Mesothelial cell of epicardium (in vitro differentiated cells): ENCODE measurements at places on chromosomes 6 and 20.

- H3K27me3 ChIP-seq: no peaks in the 10 kb centered on the region
- no peak for DNase-seq
- H3K36me3 ChIP-seq: no peaks in the 10 kb centered on the region
- H3K27ac ChIP-seq: no peak overlapping the region
- H3K4me1 ChIP-seq: peaks cover 2% of the 10 kb centered on the region
Measured at GRCh38 chr6:34457382-34457741, 8.5 kb upstream of the PACSIN1 start.

GRCh38 chr6:158174024-158174423 lies 5.9 kb downstream of the GTF2H5 start:
- DNase-seq: no peak
- peaks cover 10% of the 10 kb centered on the region for H3K4me1 ChIP-seq
- H3K36me3 ChIP-seq: peaks cover 36% of the 10 kb centered on the region
- H3K27me3 ChIP-seq: no peaks in the 10 kb centered on the region
- no peak overlapping the region for H3K4me3 ChIP-seq

DNA sequence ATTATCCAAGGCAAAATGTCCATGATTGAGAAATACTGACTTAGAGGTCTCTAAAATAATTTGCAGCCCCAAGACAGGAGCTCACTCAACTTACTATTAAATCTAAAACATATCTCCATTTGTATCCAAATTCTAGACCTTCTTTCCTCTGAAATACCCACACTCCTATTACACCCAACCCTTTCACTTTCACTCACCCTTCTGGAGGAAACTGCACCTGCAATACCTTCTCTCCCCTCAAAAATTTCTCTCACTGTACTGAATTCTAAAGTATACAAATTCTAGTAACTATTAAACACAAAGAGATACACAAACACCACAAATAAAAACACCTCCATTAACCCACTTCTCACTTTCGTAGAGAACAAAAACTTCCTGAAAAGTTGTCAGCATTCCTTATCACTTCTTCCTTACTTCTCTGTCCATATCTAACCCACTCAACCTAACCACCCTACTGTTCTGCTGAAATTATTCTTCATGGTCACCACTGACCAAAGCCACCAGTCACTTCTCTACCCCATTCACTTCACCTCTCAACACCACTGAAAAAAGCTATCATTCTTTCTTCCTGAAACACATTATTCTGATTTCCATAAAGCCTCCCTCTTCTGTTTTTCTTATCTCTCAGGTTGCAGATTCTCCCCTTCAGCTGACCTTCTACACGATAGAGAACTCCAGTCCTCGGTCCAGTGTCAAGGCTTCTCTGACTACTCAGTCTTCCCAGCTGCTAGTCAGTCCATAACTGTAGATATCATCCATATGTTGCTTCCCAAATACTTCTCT lies 12.0 kb downstream of the LMBRD1 start:
- no peaks in the 10 kb centered on the region for H3K27me3 ChIP-seq
- no peak for DNase-seq
- no peak overlapping the region for H3K4me3 ChIP-seq
- H3K36me3 ChIP-seq: peaks cover 11% of the 10 kb centered on the region
- H3K27ac ChIP-seq: no peak overlapping the region

DNA sequence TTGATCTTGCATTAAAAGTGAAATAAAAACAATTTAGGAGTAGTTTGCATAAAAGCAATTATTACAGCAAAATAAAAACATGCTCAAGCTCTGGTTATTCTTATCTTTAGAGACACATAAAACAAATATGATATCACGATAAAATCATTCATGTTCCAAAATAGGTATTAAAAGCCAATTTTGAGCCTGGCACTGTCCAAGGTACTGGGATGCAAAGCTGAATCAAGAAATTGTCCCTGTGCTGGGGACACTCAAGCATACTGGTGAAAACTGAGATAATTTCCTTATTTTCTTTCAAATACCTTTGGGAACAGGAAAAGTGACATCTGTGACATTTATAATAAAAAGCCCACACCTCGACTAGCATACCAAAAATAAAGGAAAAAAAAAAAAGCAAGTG lies 931 bp upstream of the MTCL3 start:
- no peak overlapping the region for H3K27ac ChIP-seq
- DNase-seq: no peak
- no peaks in the 10 kb centered on the region for H3K36me3 ChIP-seq
- H3K4me1 ChIP-seq: peaks cover 3% of the 10 kb centered on the region
- H3K27me3 ChIP-seq: peaks cover 83% of the 10 kb centered on the region
- no peak overlapping the region for H3K4me3 ChIP-seq

DNA sequence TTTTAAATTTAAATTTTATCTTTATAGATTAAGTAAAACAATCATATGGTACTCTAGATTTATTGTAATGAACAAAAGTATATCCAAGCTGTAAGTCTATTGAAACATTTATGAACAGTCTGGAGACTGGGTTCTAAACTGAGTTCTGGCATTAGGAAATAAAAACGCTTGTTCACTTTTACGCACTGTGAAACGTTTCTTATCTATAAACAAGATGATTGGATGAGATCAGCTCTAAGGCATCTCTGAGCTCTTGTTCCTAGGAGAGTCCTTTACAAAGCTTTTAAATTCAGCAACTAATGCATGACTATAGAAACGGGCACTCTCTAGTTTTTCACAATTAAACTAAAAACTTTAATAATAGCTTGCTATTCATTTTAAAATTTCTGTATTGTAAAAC lies 6.8 kb downstream of the HUS1B start:
- H3K4me1 ChIP-seq: peaks cover 10% of the 10 kb centered on the region
- no peak overlapping the region for H3K4me3 ChIP-seq
- H3K36me3 ChIP-seq: peaks cover 6% of the 10 kb centered on the region
- H3K27me3 ChIP-seq: no peaks in the 10 kb centered on the region

- peaks cover 12% of the 10 kb centered on the region for H3K4me1 ChIP-seq
- H3K27ac ChIP-seq: no peak overlapping the region
- no peak overlapping the region for H3K4me3 ChIP-seq
- DNase-seq: peak; percentile 39
- no peaks in the 10 kb centered on the region for H3K36me3 ChIP-seq
Measured at GRCh38 chr20:44111712-44112335, 75.2 kb downstream of the JPH2 start.

DNA sequence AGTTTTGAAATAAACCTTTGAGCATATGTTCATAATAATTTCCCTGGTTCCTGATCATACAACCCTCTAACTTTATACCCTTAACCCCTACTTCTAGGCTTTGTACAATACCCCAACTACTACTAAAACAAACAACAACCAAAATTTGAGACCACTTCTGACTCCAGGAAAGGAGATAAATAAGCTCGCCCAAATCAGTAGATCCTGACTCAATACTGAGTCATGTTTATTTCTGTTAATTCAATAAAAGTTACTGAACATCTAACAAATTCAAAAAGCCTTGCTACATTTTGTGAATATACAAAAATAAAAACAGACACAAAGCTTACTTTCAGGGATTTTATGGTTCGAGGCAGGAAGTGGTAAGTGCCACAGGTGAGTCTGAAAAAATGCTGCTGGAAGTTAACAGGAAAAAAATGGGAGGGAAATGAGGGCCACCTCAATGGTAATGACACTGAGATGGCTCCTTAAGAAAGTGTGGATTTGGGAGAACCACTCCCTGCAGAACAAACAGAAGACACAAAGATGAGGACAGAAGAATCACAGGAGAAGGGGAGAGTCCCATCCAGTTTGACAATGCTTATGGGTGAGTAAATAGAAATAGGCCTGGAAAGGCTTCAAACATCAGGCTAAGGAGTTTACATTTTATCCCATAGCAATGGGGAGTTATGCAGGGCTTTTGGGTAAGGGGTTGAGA lies 63.4 kb downstream of the DST start:
- peaks cover 10% of the 10 kb centered on the region for H3K36me3 ChIP-seq
- no peak overlapping the region for H3K4me3 ChIP-seq
- H3K4me1 ChIP-seq: peaks cover under 1% of the 10 kb centered on the region
- H3K27me3 ChIP-seq: no peaks in the 10 kb centered on the region
- DNase-seq: no peak

- peaks cover 5% of the 10 kb centered on the region for H3K27me3 ChIP-seq
- peak overlapping the region; percentile 96 for H3K27ac ChIP-seq
- H3K36me3 ChIP-seq: peaks cover 12% of the 10 kb centered on the region
- H3K4me1 ChIP-seq: peaks cover 61% of the 10 kb centered on the region
Measured at GRCh38 chr6:134175532-134176263, 123.3 kb upstream of the SLC2A12 start.

DNA sequence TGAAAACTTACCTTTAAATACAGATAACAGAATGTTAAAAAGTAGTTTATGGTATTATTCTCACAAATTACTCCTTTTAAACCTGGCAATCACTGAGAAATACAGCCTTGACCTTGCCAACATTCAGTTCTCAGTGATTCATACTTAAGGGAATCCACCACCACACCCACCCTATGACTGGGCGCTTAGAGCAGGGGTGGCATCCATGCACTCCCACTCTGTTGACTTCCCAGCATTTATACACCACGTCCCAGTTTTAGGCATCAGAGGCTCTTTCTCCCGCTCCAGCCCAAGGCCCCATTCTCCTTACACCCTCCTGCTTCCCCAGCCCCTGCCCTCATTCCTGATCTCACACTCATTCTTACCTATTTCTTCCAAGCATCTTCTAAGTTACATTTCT lies 16.3 kb downstream of the TRAF3IP2 start:
- no peaks in the 10 kb centered on the region for H3K27me3 ChIP-seq
- peaks cover 48% of the 10 kb centered on the region for H3K4me1 ChIP-seq
- no peak for DNase-seq
- H3K36me3 ChIP-seq: peaks cover 5% of the 10 kb centered on the region

GRCh38 chr6:55958790-55959189 lies 83.4 kb upstream of the BMP5 start:
- no peak overlapping the region for H3K4me3 ChIP-seq
- H3K36me3 ChIP-seq: no peaks in the 10 kb centered on the region
- H3K4me1 ChIP-seq: peaks cover 39% of the 10 kb centered on the region
- H3K27ac ChIP-seq: no peak overlapping the region
